ENCODE measurements at places on chromosomes 7 and 10.
A peak's percentile ranks its signal among the peaks of the same experiment; 100 is the strongest.

- peak; percentile 35 for DNase-seq
Measured at GRCh38 chr10:132443983-132444876, 47.2 kb downstream of the PWWP2B start.

GRCh38 chr7:101932083-101932482 lies 114.7 kb downstream of the CUX1 start:
- no peak for DNase-seq

- no peak for DNase-seq
Measured at GRCh38 chr10:110169586-110169985, 37.8 kb upstream of the MXI1 start.

DNA sequence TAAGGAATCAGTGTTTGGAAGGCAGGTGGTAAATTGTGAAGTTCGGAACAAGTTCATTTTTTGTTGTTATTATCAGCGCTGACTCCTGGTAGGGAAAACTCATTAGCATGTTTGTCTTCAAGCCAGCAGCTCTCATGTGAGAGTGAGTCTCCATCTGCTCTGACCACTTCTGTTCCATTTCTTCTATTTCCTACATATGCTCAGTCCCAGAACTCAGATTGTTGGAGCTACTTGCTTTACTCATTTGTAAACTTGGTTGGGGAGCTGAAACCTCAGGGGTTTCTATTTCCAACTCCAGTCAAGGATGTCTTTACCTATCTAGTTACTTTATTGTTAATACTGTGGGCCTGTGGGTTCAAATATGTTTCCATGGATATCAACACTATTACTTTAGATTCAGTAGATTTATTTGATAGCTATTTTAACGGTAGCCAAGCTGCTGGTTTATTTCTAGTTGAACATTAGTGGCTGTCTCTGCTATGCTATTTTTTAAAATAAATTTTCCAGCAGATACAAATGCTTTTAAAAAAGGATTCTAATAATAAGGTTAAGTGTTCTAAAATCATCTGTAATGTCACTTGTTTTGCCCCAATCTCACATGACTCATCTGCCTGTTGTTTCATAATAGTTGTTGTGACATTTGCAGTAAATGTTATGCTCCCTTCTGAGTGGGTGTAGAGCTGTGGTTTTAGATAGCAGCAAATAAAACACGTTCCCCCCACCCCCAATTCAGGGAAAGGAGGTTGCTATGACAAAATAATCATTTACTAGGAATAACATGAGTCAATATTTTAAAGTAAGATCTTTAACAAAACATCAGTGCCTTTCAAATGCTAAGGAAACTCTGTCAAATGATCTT lies 143.3 kb downstream of the HDAC9 start:
- no peak for DNase-seq

DNA sequence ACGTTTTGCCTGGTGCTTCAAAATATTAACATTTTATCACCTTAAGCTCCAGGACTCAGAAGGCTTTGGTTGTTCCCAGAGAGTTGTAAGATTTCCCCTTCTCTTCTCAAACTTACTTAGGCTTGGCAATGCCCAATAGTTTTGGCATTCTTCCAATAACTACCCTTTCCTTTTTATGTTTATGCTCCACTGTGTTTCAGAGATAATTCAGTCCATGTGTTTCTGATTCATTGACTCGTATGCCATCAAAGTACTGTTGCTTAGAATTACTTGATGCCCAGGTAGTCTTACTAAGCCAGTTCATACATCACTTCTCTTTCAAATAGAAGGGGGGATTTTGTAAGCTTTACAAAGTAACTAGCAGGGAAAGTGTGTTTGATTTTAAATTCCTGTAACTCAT lies 66.6 kb downstream of the AGMO start:
- no peak for DNase-seq

DNA sequence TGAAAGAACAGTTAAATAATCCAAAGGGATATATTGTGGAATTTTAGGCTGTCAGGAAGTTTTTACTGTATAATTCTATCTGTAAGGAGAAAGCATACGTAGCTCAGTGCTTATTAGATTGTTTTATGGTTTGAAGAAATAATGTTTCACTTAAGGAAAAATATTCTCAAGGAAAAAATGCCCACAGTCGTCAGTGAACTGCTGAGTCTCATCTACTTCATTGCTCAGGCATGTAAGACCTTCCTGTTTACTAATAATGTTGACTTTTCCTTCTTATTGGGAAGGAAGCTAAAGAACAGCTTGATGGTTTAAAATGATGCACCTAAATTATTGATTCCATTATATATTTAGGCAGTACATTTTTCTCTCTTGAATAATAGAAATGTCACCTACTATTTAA lies 304.2 kb downstream of the SDK1 start:
- DNase-seq: no peak

- no peak for DNase-seq
Measured at GRCh38 chr10:132876131-132876860, 66.1 kb downstream of the CFAP46 start.

- no peak for DNase-seq
Measured at GRCh38 chr7:135827391-135827790, 78.8 kb upstream of the FAM180A start.

DNA sequence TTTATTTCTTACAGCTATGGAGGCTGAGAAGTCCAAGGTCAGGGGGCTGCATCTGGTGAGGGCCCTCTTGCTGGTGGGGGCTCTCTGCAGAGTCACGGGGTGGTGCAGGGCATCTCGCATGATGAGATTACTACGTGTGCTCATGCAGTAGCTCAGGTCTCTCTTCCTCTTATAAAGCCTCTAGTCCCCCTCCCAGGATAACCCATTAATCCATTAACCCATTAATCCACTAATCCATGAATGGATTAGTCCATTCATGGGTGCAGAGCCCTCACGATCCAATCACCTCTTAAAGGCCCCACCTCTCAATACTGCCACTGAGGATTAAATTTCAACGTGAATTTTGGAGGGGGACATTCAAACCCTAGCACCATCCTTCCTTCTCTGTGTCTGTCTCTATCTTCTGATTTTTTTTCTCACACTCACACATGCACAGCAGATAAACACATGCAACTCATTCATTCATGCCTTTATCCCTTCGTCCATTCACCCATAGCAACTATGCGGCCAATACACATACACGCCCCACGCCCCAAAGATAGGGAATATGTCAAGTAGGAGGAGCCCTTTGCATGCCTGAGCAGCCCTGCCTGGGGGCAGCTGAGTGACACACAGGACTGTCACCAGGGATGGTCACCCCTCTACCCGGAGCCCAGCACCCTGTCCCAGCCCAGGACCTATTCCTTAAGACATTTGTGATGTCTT lies 86.5 kb downstream of the C10orf105 start:
- DNase-seq: no peak

DNA sequence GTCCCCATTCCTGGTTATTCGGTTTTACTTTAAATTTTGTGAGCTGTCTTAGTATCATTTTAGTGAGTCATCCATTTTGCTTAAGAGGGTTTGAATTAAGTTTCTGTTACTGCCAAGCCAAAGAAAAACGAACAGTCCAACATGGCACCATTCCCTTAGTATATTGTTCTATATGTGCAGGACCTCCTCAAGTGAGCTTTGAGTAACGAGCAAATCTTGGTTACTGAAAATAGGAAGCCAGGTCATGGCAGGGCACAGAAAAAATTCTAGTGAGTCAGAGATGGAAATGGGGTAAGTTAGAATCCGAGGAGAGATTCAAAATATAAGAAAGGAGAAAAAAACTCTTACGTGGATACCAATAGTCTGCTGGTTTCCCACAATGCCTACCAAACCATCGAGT lies 292.9 kb downstream of the BAMBI start:
- DNase-seq: no peak

DNA sequence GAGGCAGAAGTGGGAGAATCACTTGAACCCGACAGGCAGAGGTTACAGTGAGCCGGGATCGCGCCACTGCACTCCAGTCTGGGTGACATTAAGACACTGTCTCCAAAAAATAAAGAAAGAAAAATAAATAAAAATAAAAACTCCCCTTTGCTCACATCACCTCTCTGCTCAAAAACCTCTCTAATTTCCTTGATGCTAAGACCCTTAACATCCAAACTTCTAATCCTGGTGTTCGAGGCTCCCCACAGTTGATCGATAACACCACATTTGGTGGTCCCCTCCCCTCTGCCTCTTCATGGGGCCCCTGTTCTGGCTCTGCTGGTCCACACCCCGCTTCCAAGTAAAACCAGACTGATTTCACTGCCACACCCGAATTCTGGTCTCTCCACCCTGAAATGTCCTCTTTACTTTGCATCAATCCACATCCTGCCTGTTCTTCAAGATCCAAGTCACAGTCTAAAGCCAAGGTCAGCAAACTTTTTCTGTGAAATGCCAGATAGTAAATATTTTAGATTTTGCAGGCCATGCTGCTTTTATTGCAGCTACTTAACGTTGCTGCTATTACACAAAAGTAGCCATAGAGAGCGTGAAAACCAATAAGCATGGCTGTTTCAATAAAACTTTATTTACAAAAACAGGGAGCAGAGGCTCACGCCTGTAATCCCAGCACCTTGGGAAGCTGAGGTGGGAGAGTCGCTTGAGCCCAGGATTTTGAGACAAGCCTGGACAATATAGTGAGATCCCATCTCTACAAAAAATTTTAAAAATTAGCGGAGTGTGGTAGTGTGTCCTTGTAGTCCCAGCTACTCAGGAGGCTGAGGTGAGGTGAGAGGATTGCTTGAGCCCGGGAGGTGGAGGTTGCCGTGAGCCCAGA lies 11.8 kb downstream of the MOSPD3 start:
- no peak for DNase-seq

GRCh38 chr10:52778511-52779392 lies 6.2 kb upstream of the MBL2 start:
- DNase-seq: no peak

DNA sequence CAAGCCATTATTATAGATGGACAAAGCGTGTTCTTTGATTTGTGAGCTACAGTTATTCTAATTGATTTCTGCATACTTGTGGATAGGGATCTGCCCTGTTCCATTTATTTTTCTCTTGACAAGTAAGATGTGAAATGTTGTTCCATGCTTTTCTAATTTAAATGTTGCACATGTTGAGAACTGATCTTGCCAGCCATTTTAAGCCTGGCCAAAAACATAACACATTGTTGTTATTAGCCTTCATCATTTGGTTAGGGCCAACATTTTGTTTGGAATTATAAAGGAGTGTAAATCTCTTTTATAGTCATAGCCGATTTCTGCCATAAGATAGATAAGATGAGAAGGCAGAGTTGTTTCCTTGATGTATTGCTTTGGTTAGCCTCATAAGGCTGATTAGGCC lies 117.0 kb downstream of the WNT2 start:
- DNase-seq: no peak

- no peak for DNase-seq
Measured at GRCh38 chr7:27186668-27187474, 1.8 kb upstream of the HOXA11 start.

DNA sequence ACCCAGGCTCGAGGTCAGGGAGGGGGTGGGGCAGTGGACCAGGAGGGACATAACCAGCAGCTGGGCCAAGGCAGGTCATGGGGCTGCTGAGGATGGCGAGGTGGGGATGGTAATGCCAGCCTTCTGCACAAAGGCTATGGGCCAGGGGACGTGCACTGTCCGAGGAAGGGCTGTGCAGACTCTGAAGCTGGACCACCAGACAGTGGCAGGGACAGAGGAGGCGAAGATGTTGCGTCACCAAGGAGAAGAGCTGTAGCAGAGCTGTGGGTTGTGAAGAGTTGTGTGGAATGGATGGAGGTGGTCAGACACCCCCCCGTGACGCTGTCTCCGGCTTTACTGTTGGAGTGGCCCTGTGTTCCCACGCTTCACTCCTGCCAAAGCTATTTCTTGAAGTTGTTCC lies 1.8 kb downstream of the CLEC2L start:
- no peak for DNase-seq

- no peak for DNase-seq
Measured at GRCh38 chr7:80147543-80148391, 13.1 kb downstream of the GNAI1 start.

GRCh38 chr10:79454259-79454658 lies 8.8 kb upstream of the ZCCHC24 start:
- no peak for DNase-seq

DNA sequence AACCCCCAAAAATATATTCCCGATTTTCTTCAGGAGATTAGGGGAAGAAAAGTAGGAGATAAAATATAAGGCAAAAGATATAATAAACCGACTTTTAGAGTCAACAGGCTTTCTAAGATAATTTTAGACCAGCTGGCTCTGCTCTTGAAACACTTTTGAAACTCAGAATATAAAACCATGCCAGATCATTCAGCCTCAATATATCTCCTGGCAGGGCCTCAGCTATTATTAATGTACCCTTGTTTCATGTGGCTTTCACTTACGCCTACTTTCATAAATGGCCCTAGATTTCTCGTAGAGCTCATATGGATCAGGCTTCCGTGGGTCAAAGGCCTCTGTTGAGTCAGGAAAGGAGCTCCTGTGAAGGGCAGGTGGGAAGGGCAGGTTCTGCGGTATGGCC lies 396.0 kb downstream of the PHTF2 start:
- no peak for DNase-seq

DNA sequence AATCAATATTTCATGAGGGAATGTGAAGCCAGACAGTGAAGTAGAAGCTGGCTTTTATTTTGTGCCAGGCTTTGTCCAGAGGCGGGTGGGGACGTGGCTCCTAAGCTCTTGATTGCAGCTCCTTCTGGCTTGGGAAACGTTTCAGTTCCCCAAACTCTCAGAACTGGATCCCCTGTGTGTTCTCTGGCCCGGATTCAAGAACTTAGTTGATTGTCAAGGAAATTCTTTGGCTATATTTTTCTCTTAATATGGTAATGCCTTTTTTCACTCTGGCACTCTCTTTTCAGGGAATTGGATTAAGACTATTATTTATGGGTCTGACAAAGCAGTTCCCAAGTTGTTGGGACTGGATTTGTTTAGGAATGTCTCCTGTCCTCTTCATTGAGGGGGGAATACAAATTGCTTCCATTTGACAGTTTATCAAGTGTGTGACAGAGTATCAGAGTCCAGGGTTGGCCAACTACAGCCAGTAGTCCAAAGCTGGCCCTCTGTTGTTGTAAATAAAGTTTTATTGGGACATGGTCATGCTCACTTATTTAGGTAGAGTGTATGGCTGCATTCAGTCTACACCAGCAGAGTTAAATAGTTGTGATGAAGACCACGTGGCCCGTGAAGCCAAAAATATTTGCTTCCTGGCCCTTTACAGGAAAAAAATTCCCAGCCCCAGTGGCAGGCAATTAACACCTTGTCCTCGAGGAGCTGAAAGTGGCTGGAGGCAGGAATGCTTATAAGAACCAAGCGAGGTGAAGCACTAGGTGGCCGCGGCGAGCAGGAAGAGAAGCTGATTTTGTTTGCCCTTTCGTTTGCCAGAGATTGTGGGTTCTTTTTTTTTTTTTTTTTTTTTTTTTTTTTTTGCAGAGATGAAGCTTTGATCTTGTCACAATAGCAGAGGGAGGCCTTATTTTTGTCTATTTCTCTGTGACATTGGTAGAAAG lies 34.3 kb downstream of the HTRA1 start:
- peak; percentile 36 for DNase-seq

- DNase-seq: no peak
Measured at GRCh38 chr10:128570319-128570995, 444.2 kb upstream of the MKI67 start.

DNA sequence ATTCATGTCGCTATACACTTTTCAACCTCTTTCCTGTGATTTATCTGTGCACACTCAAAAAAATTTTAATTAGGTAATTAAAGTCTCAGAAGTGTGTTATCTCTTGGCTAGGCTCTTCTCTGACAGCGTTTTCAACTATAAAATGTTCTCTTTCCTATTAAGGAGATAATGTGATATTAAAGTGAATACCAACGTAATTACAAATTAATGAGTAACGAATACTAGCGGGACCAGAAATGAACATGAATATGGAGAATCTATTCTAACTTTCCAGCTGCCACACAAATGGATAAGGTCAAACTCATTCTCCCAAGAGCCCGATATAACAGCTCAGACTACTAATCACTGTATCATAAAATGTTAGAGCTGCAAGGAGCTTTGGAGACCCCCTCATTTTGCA lies 12.0 kb downstream of the COL1A2 start:
- no peak for DNase-seq

GRCh38 chr10:120735773-120736371 lies 115.3 kb upstream of the WDR11 start:
- no peak for DNase-seq

All from DMS153 (cell line).